Activated T-cell treated with anti-CD3 and anti-CD28 coated beads for 1 hour (primary cell): ENCODE measurements at places on chromosomes 16 and 17.
A peak's percentile ranks its signal among the peaks of the same experiment; 100 is the strongest.

GRCh38 chr16:78530283-78530682, 430.8 kb downstream of the WWOX start:
- DNase-seq: no peak

DNA sequence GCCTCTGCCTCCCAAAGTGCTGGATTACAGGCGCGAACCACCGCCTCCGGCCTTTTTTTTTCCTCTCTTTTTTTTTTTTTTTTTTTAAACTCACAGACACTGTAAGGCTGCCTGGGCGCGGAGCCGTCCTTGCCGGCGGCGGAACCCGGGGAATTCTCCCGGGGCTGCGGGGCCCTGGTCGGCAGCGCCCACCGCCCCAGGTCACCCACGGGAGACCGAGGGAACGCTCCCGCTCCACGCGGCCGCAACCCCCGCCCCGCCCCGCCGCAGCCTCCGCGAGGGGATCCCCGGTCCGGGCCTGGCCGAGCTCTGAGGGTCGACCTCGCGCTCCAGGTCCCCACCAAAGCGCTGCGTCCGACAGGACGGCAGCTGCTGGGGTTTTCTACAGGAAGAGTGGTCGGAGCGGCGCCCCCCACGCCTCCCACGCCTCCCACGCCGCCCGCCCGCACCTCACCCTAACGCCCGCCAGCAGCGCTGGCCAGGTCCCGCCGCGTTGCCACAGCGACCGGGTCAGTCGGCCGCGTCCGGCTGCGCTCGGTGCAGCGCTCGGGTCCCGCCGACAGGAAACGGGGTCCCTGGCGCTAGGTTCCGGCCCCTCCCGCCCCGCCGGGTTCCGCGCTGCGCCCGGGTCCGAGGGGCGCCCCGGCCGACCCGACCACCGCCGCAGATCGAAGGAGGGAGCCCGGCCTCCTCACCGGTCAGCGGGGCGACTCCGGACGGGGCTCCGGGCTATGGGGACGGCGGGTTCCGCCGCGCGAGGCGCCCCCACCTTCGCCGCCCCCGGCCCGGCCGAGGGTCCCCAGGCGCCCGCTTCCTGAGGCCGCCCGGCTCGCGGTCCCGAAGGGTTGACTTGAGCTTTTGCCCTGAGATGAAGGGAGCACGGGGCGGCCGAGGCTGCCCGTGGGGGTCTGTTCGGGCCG, at the start of gene CCDC57:
TSS of gene CCDC57 (minus strand) at position 512 of the 920 bp plus-strand sequence. CDS start 10,898 bp downstream, outside the sequence.
- DNase-seq: peak; percentile 52

GRCh38 chr16:79609861-79610260, 9.3 kb upstream of the MAF start:
- no peak for DNase-seq

DNA sequence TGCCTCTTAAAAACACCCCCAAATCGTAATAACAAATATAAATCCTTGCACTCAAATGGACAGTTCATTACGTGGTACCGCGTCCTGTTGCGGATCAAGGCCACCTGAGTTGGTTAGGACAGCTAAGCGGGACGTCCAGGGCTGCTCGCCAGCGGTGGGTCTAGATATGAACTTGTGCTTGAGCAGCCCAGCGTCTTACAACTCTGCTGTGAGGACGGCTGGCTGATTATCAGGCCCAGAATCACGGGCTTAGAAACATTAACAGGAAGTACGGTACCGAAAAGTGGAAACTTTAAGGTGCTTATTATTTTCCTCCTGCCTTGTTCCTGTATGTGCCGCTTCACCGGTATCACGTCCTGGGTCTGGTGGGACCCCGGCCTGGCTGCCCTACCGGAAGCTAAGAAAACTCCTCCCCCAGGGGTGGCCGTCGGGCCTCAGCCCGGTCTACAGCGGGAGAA, 832 bp upstream of the SRRM2 start:
- DNase-seq: no peak

GRCh38 chr17:2770129-2770528, 20.7 kb upstream of the CCDC92B start:
- no peak for DNase-seq

DNA sequence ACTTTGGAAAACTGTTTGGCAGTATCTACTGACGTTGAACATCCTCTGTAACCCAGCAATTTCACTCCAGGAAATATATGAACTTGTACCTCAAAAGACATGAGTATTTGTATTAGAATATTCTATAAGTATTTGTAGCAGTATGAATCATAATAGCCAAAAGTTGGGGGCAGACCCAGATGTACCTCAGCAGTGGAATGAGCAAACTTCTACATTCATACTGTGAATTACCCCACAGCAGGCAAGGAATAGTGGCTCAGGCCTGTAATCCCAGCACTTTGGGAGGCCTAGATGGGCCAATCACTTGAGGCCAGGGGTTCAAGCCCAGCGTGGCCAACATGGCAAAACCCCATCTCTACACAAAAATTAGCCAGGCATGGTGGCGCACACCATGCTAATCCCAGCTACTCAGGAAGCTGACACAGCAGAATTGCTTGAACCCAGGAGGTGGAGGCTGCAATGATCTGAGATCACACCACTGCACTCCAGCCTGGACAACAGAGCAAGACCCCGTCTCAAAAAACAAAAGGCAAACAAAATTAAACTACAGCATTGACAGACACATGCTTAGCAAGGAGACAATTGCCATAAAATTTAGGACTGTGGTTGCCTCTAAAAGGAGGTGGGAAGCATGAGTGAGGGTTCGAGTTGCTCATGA, 11.2 kb upstream of the HELZ start:
- no peak for DNase-seq

GRCh38 chr17:46274238-46274637, 20.7 kb upstream of the LRRC37A start:
- DNase-seq: no peak

DNA sequence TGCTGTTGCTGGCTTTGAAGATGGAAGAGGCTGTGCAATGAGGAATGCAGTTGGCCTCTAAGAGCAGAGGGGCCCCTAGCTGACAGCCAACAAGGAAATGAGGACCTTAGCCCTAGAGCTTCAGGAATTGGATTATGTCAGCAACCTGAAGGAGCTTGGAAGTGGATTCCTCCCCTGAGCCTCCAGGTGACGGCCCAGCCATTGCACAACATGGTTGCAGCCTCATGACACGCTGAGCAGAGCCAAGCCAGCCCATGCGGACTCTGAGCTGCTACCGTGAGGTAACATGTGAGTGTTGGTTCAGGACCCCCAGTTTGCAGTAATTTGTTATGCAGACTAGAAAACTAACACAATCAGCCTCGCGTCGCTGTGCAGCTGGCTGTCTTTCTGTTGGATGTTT, 20.2 kb downstream of the CCDC42 start:
- no peak for DNase-seq

DNA sequence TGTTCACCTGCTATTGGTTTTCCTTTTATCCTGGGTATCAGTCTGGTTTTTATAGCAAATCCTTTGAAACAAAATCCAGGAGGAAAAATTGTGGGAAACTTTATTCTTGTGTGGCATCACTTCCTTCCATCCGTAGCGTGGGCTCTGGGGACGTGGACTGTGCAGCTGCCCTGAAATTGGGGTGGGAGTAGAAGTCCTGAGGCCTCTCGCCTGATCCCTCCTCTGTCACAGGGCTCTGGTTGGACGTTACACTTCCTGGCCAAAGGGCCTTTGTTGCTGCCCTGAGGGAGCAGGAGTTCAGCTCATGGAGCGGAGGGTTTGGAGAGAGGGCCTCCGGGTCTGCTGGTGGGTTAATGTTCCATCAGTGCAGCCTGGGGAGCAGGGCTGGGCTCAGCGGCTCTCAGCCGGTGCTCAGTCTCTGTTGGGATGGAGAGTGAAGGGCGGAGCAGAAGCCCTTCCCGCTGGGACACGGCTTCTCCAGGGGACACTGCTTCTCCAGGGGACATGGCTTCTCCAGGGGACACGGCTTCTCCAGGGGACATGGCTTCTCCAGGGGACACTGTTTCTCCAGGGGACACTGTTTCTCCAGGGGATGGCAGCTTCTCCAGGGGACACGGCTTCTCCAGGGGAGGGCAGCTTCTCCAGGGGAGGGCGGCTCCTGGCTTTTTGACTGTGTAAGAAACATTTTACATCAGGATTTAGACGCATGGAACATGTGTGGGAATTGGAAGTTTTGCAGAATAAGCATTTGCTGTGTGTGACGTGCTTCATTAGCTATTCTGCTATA, 15.2 kb upstream of the RPL13 start:
- DNase-seq: no peak

- DNase-seq: no peak
Measured at GRCh38 chr16:12455287-12455798, 348.3 kb downstream of the CPPED1 start.

DNA sequence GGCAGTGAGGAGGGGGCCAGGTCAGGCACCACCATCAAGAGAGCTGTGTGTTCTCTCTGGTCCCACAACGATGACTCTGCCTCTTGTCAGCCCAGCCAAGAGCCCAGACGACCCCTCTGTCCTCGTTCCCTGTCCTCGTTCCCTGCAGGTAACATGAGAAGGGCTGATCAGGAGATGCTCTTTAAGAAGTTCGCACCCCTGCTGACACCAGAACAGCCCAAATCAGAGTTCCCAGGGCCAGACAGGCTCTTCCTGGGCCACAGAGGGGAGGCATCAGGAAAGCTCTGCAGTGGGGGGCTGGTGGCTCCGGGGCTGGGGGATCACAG, 13.5 kb upstream of the DNAI2 start:
- DNase-seq: no peak

DNA sequence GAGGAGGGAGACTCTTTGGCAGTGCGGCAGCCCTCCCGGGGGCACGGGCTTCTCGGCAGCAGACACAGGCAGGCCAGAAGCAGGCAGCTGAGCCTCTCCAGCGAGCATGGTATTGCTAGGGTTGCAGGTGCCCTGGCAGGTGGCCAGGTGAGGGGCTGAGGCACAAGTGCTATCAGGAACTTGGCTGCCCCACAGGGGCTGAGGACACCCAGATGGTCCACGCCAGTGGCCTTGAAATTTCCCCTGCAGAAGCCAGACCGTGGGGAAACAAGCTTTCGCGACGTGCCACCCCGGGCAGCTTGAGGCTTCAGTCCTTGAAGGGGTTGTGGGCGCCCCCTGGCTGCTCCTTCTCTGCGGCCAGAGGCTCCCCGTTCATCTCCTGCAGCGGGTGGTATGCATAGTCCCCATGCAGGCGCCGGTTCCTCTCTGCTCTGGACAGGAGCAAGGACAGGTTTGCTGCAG, 8.5 kb downstream of the NAGPA start:
- DNase-seq: no peak

DNA sequence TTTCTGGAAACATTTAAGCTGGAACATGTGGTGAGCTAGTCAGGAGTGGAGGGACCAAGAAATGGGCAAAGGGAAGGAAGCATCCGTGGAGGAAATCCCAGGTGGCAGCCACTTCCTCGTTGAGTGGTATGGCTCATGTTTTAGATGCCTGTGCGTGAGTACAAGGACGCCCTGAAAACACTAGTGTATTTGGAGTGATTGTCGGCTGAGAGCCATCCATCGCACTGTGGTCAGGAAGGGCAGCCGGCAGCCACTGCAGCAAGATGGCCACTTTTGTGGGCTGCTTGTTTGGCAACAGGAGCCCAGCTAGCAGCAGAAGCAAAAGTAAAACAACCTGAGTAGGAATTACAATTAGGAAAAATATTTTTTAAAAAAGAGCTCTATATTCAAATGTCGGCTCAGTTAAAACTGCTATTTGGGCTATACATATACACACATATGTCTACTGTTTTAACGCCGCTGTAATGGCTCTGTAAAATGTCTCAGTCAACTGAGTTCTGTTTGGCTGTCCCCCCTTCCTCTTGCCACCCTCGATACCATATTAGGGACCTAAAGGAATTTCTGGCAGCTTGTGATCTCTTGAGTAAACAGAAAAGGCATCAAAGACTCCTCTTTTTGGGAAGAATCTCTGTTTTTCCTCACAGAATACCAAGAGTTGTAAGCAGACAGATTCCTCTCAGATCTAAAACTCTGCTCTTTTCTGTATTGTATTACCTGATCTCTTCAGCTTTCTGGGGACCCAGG, 39.2 kb downstream of the BRD7 start:
- no peak for DNase-seq

GRCh38 chr17:81727324-81728031, 15.4 kb downstream of the SLC25A10 start:
- DNase-seq: no peak

GRCh38 chr16:31073142-31073969, 684 bp downstream of the ZNF668 start:
- peak; percentile 79 for DNase-seq

- DNase-seq: peak; percentile 92
Measured at GRCh38 chr17:31524926-31525800, 133.7 kb downstream of the RAB11FIP4 start.

- DNase-seq: no peak
Measured at GRCh38 chr17:65346166-65346565, 209.0 kb downstream of the RGS9 start.

GRCh38 chr16:47568351-47568750, 107.2 kb downstream of the PHKB start:
- DNase-seq: no peak

GRCh38 chr16:1991588-1991947, 1.8 kb downstream of the SYNGR3 start:
- no peak for DNase-seq

GRCh38 chr17:74020522-74020921, 183.0 kb upstream of the RPL38 start:
- DNase-seq: no peak

GRCh38 chr17:36661047-36661666, 59.8 kb downstream of the MRM1 start:
- DNase-seq: no peak

GRCh38 chr17:79651761-79652160, 40.9 kb upstream of the RBFOX3 start:
- DNase-seq: no peak

GRCh38 chr16:15548482-15548891, 94.5 kb downstream of the MARF1 start:
- DNase-seq: no peak

DNA sequence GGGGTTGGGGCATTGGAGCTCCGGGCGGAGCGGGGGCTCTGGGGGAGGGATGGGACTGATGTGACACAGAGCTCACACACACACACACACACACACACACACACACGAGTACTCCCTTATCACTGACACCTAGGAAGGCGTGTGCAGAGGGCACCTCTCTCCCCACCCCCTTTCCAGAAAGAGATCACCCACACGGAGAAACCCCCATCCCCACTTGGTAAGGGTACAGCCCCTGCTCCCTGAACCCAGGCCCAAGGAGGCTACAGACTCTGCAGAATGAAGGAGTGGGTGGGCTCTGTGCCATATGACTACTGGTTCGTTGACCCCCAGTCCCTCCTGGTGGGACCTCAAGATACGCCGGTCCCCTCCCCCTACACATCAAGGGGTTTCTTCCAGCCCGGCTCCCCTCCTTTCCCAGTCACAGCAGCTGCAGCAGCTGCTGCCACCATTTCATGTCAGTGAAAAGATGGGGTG, 8.7 kb upstream of the ARHGAP23 start:
- DNase-seq: no peak
